CD4-positive, alpha-beta T cell (primary cell): ENCODE measurements at places on chromosomes 2 and 18. TPM values are rescaled to one million over a fixed set of nuclear protein-coding genes. Genes with fewer than 3 reads are reported as not detected.
A peak's percentile ranks its signal among the peaks of the same experiment; 100 is the strongest.

DNA sequence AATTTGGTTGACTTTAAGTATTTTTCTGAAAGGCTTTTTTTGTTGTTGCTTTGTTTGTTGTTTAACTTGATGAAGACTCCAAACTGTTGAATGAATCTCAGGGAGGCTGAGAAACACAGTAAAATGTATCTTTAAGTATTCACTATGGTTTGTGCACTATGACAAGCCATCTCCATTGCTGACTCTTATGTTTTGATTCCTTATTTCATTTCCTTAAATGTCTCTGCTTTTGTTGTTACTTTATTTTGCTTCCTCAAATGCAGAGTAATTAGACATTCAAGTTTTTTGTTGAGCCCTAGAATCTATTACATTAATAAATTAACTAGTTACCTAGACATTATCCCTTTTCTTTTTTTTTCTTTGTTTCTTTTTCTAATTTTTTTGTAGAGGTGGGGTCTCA, 46.3 kb upstream of the SLC39A10 start:
- H3K4me1 ChIP-seq = no peaks in the 10 kb centered on the region
- no peak for DNase-seq
- no peak overlapping the region for H3K27ac ChIP-seq

DNA sequence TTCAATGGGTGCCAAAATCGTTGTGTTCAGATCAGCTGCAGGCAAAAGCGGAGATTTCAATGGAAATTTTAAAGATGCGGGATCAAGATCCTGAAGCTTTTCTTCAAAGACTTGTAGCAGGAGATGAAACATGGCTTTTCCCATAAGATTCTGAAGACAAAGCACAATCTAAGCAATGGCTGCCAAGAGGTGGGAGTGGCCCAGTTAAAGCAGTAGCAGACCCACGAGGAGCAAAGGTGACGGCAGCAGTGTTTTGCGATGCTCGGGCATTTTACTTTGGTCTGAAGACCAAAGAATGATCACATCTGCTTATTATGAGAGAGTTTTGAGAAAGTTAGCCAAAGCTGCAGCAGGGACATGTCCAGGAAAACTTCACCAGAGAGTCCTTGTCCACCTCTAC, 222.9 kb downstream of the DSC3 start:
- no peaks in the 10 kb centered on the region for H3K4me1 ChIP-seq
- no peaks in the 10 kb centered on the region for H3K27me3 ChIP-seq
- no peaks in the 10 kb centered on the region for H3K36me3 ChIP-seq
- H3K4me3 ChIP-seq = no peak overlapping the region

DNA sequence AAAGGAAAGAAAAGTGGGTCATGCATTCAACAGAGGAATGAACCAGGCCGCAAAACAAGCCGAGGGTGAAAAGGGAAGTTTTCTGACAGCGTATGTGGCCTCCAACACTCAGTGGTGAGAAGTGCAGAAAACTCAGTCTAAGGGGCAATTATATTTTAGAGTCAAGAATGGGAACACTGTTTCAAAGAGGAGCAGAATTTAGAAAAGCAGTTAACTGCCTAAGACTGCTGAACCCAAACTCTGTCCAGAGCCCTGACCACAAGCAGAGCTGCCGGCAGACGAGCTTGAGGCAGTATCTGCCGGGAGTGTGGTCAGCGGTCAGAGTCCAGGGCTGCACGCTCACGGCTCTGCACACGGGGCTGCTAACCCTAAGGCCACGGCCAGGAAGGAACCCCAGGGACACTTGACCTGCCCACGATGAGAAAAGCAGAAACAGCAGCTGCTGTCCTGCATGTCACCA, 347.0 kb upstream of the ID2 start:
- no peaks in the 10 kb centered on the region for H3K36me3 ChIP-seq
- H3K27me3 ChIP-seq = no peaks in the 10 kb centered on the region
- no peak overlapping the region for H3K4me3 ChIP-seq

DNA sequence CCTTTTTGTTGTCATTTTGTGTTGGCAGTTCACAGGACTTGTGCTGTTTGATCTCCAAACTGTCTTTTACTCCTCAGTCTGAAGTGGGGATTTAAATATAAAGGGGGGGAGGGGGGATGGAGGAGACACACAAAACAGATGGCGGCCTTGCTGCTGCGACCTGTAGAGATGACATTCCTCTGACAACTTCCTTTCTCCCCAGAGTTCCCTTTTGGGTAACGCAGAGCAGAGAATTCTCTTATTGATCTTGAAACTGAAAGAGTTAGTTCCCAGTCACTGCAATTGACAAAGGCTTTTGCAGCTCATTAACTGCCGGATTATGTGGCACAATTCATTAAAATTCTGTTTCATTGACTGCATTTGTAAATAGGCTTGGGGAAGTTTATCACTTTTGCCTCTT, 279.3 kb downstream of the TSN start:
- H3K36me3 ChIP-seq = no peaks in the 10 kb centered on the region
- H3K4me1 ChIP-seq = no peaks in the 10 kb centered on the region
- H3K4me3 ChIP-seq = no peak overlapping the region
- no peaks in the 10 kb centered on the region for H3K27me3 ChIP-seq
- DNase-seq = no peak
- no peak overlapping the region for H3K27ac ChIP-seq

DNA sequence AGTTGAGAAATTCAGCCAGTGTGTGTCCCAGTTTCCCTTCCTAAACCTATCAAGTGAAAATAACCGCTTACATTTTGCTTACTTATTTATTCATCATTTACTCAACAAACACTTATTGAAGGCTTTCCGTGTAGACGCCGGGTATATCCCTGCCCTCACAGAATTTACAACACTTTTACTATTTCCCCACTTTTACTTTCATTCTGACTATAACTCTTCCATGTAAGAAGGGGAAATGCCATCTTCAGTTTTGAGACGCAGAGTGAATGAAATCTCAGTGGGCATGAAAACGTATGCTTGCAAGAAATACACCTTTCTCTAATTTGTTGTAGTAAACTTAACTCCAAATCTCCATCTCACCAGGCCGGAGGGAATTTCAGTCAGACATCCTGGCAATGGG, 251.0 kb upstream of the CHAC2 start:
- H3K4me3 ChIP-seq = no peak overlapping the region
- H3K27me3 ChIP-seq = peaks cover 4% of the 10 kb centered on the region
- H3K4me1 ChIP-seq = no peaks in the 10 kb centered on the region
- no peak for DNase-seq

- H3K27ac ChIP-seq = no peak overlapping the region
- no peak for DNase-seq
These were observed 14.0 kb upstream of the RIF1 start for GRCh38 chr2:151395509-151396374.

- H3K4me3 ChIP-seq = no peak overlapping the region
- H3K27me3 ChIP-seq = no peaks in the 10 kb centered on the region
- H3K27ac ChIP-seq = no peak overlapping the region
These were observed 55.1 kb downstream of the ADD2 start for GRCh38 chr2:70712916-70713315.

- no peak for DNase-seq
- no peaks in the 10 kb centered on the region for H3K4me1 ChIP-seq
- no peak overlapping the region for H3K4me3 ChIP-seq
- H3K36me3 ChIP-seq = no peaks in the 10 kb centered on the region
- H3K27me3 ChIP-seq = no peaks in the 10 kb centered on the region
These were observed 31.7 kb upstream of the SELENOI start for GRCh38 chr2:26314243-26314642.

GRCh38 chr2:235170016-235170415, 218.2 kb downstream of the SH3BP4 start:
- no peak overlapping the region for H3K4me3 ChIP-seq
- H3K27ac ChIP-seq = no peak overlapping the region
- H3K36me3 ChIP-seq = no peaks in the 10 kb centered on the region
- H3K4me1 ChIP-seq = no peaks in the 10 kb centered on the region
- no peak for DNase-seq

DNA sequence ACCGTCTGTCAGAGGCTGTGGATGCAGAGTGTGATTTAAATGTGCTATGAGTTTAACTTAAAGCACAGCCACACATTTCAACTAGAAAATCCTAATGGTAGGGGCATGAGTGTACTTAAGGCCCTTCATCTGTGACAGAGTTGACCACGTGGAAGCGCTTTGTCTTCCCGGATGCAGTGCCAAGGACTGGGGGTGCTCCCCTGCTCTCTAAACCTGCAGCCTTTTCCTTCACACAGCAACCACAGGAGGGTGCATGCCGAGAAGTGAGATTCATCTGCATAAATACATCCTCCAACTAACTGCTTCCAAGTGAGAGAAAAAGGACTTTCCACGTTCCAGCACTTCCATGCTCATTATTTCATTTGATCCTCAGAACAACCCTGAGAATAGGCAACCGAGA, 149.6 kb downstream of the MYT1L start:
- no peaks in the 10 kb centered on the region for H3K27me3 ChIP-seq
- H3K27ac ChIP-seq = no peak overlapping the region
- no peak for DNase-seq
- H3K4me1 ChIP-seq = no peaks in the 10 kb centered on the region
- H3K36me3 ChIP-seq = no peaks in the 10 kb centered on the region

DNA sequence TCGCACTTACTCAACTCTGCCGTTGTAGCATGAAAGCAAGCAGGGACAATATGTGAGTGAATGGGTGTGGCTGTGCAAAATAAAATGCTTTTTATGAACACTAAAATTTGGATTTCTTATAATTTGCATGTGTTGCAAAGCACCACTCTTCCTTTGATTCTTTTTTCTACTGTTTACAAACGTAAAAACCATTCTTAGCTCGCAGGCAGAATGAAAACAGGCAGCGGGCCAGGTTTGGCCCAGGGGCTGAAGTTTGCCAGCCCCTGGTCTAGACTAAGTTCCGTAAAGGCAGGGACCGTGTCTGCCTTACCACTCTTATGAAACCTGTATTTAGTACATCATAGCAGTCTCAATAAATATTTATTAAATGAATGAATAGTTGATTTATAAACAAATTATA, 83.7 kb upstream of the SPATS2L start:
- no peak overlapping the region for H3K4me3 ChIP-seq
- no peak for DNase-seq
- no peaks in the 10 kb centered on the region for H3K4me1 ChIP-seq
- H3K27ac ChIP-seq = no peak overlapping the region
- no peaks in the 10 kb centered on the region for H3K27me3 ChIP-seq

- H3K36me3 ChIP-seq = no peaks in the 10 kb centered on the region
- H3K27ac ChIP-seq = no peak overlapping the region
- peaks cover 30% of the 10 kb centered on the region for H3K4me1 ChIP-seq
- no peaks in the 10 kb centered on the region for H3K27me3 ChIP-seq
These were observed 207.3 kb downstream of the SH3RF3 start for GRCh38 chr2:109336296-109336695.

DNA sequence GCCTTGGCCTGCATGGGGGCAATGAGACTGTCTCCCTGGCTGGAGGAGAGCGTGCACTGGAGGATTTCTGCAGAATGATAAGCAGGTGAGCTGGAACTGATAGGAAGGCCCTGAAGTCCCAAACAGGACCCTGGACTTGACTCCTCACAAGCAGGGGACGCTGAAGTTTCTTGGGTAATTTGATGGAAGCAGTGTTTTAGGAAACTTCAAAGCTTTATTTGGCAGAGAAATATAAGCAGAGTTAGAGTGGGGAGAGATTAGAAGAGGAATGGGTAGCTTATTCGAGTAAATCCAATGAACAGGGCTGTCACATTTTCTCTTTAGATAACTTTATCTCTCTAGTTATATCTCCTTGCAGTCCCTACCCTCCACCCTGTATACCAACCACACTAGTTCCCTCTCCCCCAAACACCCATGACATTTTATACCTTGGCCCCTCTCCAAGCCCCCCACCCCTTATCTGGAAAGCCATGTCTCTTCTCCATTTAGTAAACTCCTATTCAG, 73.6 kb upstream of the IGFBP5 start:
- no peak for DNase-seq
- no peak overlapping the region for H3K27ac ChIP-seq
- H3K4me1 ChIP-seq = no peaks in the 10 kb centered on the region
- no peak overlapping the region for H3K4me3 ChIP-seq
- no peaks in the 10 kb centered on the region for H3K27me3 ChIP-seq
- H3K36me3 ChIP-seq = no peaks in the 10 kb centered on the region

GRCh38 chr2:16628314-16628713, 37.3 kb downstream of the CYRIA start:
- no peak overlapping the region for H3K27ac ChIP-seq
- H3K36me3 ChIP-seq = no peaks in the 10 kb centered on the region
- no peaks in the 10 kb centered on the region for H3K27me3 ChIP-seq
- H3K4me3 ChIP-seq = no peak overlapping the region
- peaks cover 31% of the 10 kb centered on the region for H3K4me1 ChIP-seq
- DNase-seq = no peak

GRCh38 chr2:10865841-10866240, 45.9 kb upstream of the KCNF1 start:
- H3K27ac ChIP-seq = no peak overlapping the region
- peak; percentile 21 for DNase-seq
- H3K4me1 ChIP-seq = peaks cover 27% of the 10 kb centered on the region
- H3K4me3 ChIP-seq = no peak overlapping the region
- no peaks in the 10 kb centered on the region for H3K36me3 ChIP-seq

DNA sequence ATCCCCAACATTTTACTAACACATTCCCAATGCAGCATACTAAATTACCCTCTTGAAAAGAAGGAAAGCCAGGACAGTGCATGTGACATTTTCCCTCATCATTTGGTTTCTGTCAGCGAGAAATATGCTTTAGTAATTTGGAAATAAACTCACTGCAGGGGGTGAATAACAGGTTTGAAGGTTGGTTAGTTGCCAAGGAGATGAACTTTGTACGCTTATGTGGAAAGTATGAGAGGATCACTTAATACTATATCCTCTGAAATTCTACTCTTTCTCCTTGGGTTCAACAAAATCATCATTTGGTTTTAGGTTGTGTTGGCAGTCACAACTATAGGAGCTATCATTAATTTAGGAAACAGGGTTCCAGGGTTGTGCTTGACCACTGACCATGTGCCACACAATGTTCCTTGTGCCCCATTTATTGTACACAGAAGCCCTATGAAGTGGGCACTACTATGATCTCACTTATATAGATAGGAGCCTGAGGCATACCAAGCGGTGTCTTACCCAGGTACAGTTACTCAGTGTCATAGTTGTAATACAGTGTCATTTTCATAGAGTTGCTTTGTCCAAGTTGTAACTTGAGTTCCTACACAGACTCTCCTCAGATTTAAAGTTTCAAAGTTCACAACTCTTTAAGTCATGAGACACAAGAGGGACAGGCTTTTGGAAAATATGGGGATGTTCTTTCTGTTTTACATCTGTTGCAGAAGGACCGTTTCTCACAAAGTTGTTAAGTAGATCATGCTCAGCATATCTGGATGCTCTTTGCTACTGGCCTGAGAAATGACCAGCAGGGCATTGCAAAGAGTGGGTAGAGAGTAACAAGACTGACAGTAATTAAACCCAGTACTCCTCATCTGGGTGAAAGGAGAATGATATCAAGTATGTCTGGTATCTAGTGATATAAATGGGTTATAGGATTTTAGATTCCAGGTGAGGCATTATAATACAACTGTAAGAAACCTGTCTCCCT, 91.8 kb downstream of the MAP4K4 start:
- peaks cover 18% of the 10 kb centered on the region for H3K36me3 ChIP-seq
- H3K27ac ChIP-seq = no peak overlapping the region
- H3K27me3 ChIP-seq = no peaks in the 10 kb centered on the region
- H3K4me1 ChIP-seq = peaks cover 16% of the 10 kb centered on the region

The CYP27C1 gene
- not detected for total RNA-seq

The BOLL gene
- not detected for total RNA-seq

The NEU2 gene
- not detected for total RNA-seq

The RTP5 gene
- total RNA-seq = 0.30 TPM

The ZSWIM2 gene
- total RNA-seq = not detected

The TNFAIP6 gene
- not detected for total RNA-seq

The KLHL41 gene
- total RNA-seq = not detected

The CDK15 gene
- not detected for total RNA-seq

The LHCGR gene
- not detected for total RNA-seq

The LBX2 gene
- not detected for total RNA-seq
